Uterus (tissue), 4 donors: ENCODE measurements at places on chromosomes 1 and 21. TPM values are rescaled to one million over a fixed set of nuclear protein-coding genes. Genes with fewer than 3 reads are reported as not detected.

DNA sequence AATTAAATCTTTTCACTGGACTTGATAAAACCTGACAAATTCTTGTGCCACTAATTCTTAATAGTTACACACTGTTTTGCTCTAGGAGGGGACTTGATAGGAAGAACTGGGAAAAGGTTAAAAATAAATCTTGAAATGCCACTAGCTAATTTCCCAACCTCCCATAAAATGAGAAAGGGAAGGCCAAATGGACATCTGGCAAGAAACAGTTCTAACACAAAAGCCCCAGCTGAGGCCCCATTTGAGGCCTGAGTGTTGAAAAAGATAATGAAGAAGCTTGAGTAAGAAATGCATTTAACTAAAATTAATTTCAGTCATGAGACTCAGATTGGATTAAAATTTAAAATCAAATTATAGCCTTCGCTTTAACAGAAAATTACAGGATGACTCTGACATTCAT, 11.2 kb upstream of the RAP1GAP start:
- H3K36me3 ChIP-seq: no peaks in the 10 kb centered on the region
- no peaks in the 10 kb centered on the region for H3K27me3 ChIP-seq
- no peaks in the 10 kb centered on the region for H3K4me1 ChIP-seq
- no peak for DNase-seq

GRCh38 chr1:210878564-210878963, 255.4 kb downstream of the KCNH1 start:
- H3K4me3 ChIP-seq: no peak overlapping the region
- no peak for DNase-seq
- H3K36me3 ChIP-seq: no peaks in the 10 kb centered on the region
- H3K4me1 ChIP-seq: no peaks in the 10 kb centered on the region
- no peaks in the 10 kb centered on the region for H3K27me3 ChIP-seq

DNA sequence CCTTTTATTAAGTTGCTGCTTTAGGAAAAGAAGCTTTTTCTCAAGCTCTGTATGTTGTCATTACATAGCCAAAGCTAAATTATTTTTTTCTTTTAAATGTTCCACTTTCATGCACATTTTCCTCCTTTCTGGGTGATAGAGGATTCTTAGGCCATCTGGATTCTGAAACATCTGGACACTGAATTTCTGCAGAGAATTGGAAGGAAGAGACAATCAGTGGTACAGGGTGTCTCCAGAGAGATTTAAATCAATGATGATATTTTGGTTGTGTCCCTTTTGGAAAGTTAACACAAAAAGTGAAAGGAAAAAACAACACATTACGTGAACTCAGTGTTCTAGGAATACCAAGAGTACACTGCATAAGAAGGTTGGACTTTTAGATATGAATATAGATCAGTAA, 211.4 kb upstream of the PKN2 start:
- no peak overlapping the region for H3K4me3 ChIP-seq
- no peaks in the 10 kb centered on the region for H3K36me3 ChIP-seq

GRCh38 chr1:97209381-97209957, 487.9 kb downstream of the PTBP2 start:
- no peaks in the 10 kb centered on the region for H3K4me1 ChIP-seq
- H3K27ac ChIP-seq: no peak overlapping the region
- no peaks in the 10 kb centered on the region for H3K27me3 ChIP-seq
- no peaks in the 10 kb centered on the region for H3K36me3 ChIP-seq
- no peak overlapping the region for H3K4me3 ChIP-seq

- no peak overlapping the region for H3K27ac ChIP-seq
- no peaks in the 10 kb centered on the region for H3K36me3 ChIP-seq
- no peaks in the 10 kb centered on the region for H3K4me1 ChIP-seq
- no peak for DNase-seq
These were observed 74.1 kb downstream of the PRKAA2 start for GRCh38 chr1:56719171-56719570.

MYOG gene
- total RNA-seq: not detected

FCRL6 gene
- not detected for total RNA-seq

DPT gene
- total RNA-seq: 43.7 TPM

TMEM61 gene
- 0.35 TPM for total RNA-seq
